CD8-positive, alpha-beta memory T cell (primary cell): ENCODE measurements at places on chromosomes 3 and 15.

DNA sequence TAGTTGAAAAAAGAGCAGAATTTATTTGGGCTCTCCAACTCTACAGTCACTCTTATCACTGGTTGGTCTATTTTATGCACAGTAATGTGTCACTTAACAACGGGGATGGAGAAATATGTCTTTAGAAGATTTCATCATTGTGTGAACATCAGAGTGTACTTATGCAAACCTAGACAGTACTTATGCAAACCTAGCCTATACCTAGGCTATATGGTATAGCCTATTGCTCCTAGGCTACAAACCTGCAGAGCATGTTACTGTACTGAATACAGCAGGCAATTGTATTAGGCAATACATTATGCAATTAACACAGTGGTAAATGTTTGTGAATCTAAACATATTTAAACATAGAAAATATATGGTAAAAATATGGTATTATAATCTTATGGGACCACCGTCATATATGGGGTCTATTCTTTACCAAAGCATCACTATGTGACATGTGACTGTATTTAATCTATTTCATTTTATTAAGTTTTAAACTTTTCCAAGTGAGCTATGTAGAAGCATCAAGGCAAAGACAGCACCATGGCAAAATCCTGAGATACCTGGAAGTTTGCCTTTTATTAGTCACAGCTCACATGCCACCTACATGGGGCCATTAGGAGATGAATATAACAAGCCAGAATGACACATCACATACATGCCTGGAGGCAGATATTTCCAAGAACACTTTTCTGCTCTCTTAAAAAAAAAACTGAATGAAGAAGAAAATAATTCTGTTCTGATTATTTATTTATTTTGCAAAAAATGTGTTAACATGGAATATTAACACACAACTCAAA lies 537.4 kb downstream of the TUSC7 start:
- no peaks in the 10 kb centered on the region for H3K4me1 ChIP-seq
- no peak overlapping the region for H3K4me3 ChIP-seq
- no peaks in the 10 kb centered on the region for H3K27me3 ChIP-seq
- H3K27ac ChIP-seq, result no peak overlapping the region
- no peak for DNase-seq

DNA sequence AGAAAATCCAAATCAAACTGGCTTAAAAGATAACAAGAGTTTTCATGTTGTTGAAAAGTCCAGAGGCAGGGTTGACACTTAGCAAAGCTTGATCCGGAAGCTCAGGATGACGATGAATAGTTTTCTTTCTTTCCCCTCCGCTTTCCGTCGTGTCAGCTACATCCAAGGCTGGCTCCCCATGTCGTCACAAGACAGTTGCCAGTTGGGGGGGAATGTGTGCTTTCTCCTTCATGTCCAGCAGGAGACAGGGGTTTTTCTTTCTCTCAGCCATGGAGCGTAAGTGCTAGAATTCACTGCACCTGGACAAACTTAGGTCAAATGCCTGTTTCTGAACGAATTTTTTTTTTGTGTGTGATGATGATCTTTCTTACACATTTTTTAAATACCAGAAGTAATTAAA lies 273.8 kb upstream of the RGMA start:
- no peaks in the 10 kb centered on the region for H3K36me3 ChIP-seq
- H3K4me3 ChIP-seq, result no peak overlapping the region
- no peak overlapping the region for H3K27ac ChIP-seq
- no peak for DNase-seq

DNA sequence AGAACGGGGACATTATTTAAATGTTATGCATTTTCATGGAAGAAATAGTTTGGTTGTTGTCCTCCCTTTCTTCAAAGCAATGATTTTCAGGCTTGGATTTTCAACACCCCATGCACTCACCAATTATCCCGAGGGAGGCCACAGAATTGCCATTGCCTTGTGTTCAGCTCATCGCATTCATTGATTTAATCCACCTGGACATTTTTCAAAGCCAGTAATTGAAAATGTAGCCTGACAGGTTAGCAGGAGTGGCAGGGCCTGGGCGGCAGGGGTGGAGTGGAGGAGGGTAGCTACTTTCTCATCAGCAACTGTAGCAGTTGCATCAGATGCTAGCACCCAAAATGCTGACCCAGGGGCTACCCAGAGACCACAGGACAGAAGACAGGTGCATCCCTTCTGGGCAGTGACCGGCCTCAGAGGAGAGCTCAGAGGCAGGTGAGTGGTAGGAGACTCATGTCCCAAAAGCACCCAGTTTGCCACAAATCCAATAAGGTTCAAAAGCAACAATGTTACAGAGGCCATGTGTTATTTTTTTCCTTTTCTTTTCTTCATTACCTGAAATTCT lies 242.4 kb downstream of the CD47 start:
- no peaks in the 10 kb centered on the region for H3K36me3 ChIP-seq
- DNase-seq, result no peak
- no peak overlapping the region for H3K27ac ChIP-seq
- H3K4me3 ChIP-seq, result no peak overlapping the region
- no peaks in the 10 kb centered on the region for H3K4me1 ChIP-seq

- no peaks in the 10 kb centered on the region for H3K36me3 ChIP-seq
- H3K27me3 ChIP-seq, result no peaks in the 10 kb centered on the region
- DNase-seq, result no peak
- no peak overlapping the region for H3K27ac ChIP-seq
Measured at GRCh38 chr15:56523521-56523920, 58.6 kb upstream of the MNS1 start.

- DNase-seq, result no peak
- no peaks in the 10 kb centered on the region for H3K36me3 ChIP-seq
- H3K4me3 ChIP-seq, result no peak overlapping the region
- no peaks in the 10 kb centered on the region for H3K27me3 ChIP-seq
Measured at GRCh38 chr15:75045332-75046015, 22.1 kb downstream of the PPCDC start.

GRCh38 chr3:46393011-46393410 lies 13.9 kb downstream of the CCR5AS start:
- H3K4me1 ChIP-seq, result no peaks in the 10 kb centered on the region
- no peak for DNase-seq
- no peaks in the 10 kb centered on the region for H3K36me3 ChIP-seq
- H3K27ac ChIP-seq, result no peak overlapping the region
- no peaks in the 10 kb centered on the region for H3K27me3 ChIP-seq

DNA sequence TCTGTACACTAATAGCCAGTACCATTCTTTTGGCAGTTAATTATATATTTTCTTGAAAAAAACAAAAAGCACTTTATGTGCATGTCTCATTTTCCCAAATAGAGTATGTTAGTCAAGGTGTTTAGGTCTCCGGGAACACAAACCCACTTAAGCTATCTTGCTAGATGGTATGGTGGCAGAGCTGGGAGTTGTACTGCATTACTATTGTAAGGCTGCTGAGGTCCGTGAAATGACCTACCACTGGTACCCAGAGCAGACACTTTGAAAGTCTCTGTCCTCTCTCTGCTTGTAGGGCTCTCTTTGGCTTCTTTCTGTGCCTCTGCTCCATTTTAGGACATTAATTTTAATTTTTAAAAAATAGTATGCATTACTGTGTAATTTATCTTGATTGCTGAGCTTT lies 8.8 kb downstream of the TMOD3 start:
- DNase-seq, result no peak
- peaks cover 68% of the 10 kb centered on the region for H3K4me1 ChIP-seq
- no peaks in the 10 kb centered on the region for H3K27me3 ChIP-seq
- H3K36me3 ChIP-seq, result no peaks in the 10 kb centered on the region
- H3K4me3 ChIP-seq, result no peak overlapping the region

- no peak overlapping the region for H3K4me3 ChIP-seq
- H3K27me3 ChIP-seq, result no peaks in the 10 kb centered on the region
- no peaks in the 10 kb centered on the region for H3K4me1 ChIP-seq
- no peak for DNase-seq
- H3K27ac ChIP-seq, result no peak overlapping the region
Measured at GRCh38 chr15:88874684-88875083, 20.7 kb downstream of the HAPLN3 start.

GRCh38 chr15:62476163-62476562 lies 311.1 kb upstream of the C2CD4B start:
- no peaks in the 10 kb centered on the region for H3K4me1 ChIP-seq
- H3K36me3 ChIP-seq, result no peaks in the 10 kb centered on the region
- H3K27me3 ChIP-seq, result no peaks in the 10 kb centered on the region
- no peak overlapping the region for H3K27ac ChIP-seq

GRCh38 chr3:9395570-9396300 lies 1.7 kb upstream of the SETD5 start:
- peaks cover 35% of the 10 kb centered on the region for H3K36me3 ChIP-seq
- no peaks in the 10 kb centered on the region for H3K27me3 ChIP-seq
- H3K27ac ChIP-seq, result peak overlapping the region; percentile 90

- H3K27ac ChIP-seq, result no peak overlapping the region
- no peaks in the 10 kb centered on the region for H3K27me3 ChIP-seq
- H3K4me3 ChIP-seq, result no peak overlapping the region
- no peak for DNase-seq
Measured at GRCh38 chr15:52428297-52428696, 100.4 kb downstream of the MYO5A start.

- no peak overlapping the region for H3K4me3 ChIP-seq
- H3K4me1 ChIP-seq, result no peaks in the 10 kb centered on the region
- H3K27me3 ChIP-seq, result no peaks in the 10 kb centered on the region
- H3K27ac ChIP-seq, result no peak overlapping the region
Measured at GRCh38 chr15:68979816-68980215, 34.7 kb upstream of the NOX5 start.

- H3K27ac ChIP-seq, result no peak overlapping the region
- H3K27me3 ChIP-seq, result no peaks in the 10 kb centered on the region
- no peaks in the 10 kb centered on the region for H3K4me1 ChIP-seq
- DNase-seq, result no peak
Measured at GRCh38 chr15:68208636-68209240, 3.6 kb upstream of the CALML4 start.

- no peak overlapping the region for H3K27ac ChIP-seq
- H3K4me1 ChIP-seq, result no peaks in the 10 kb centered on the region
- no peaks in the 10 kb centered on the region for H3K36me3 ChIP-seq
- H3K4me3 ChIP-seq, result no peak overlapping the region
- H3K27me3 ChIP-seq, result no peaks in the 10 kb centered on the region
Measured at GRCh38 chr3:108157273-108157672, 65.0 kb downstream of the IFT57 start.

- no peak overlapping the region for H3K4me3 ChIP-seq
- no peaks in the 10 kb centered on the region for H3K36me3 ChIP-seq
- H3K27ac ChIP-seq, result no peak overlapping the region
- no peak for DNase-seq
Measured at GRCh38 chr3:72065872-72066641, 281.1 kb upstream of the PROK2 start.

GRCh38 chr3:113847664-113848461 lies 9.3 kb downstream of the GRAMD1C start:
- no peaks in the 10 kb centered on the region for H3K4me1 ChIP-seq
- no peak overlapping the region for H3K4me3 ChIP-seq
- no peak overlapping the region for H3K27ac ChIP-seq

GRCh38 chr15:59148153-59148833 lies 43.3 kb downstream of the CCNB2 start:
- H3K27ac ChIP-seq, result no peak overlapping the region
- H3K4me3 ChIP-seq, result no peak overlapping the region
- H3K36me3 ChIP-seq, result no peaks in the 10 kb centered on the region
- no peaks in the 10 kb centered on the region for H3K27me3 ChIP-seq
- no peaks in the 10 kb centered on the region for H3K4me1 ChIP-seq
- DNase-seq, result no peak

GRCh38 chr3:23320586-23321570 lies 117.8 kb downstream of the UBE2E2 start:
- H3K4me3 ChIP-seq, result no peak overlapping the region
- no peak overlapping the region for H3K27ac ChIP-seq
- no peak for DNase-seq
- no peaks in the 10 kb centered on the region for H3K36me3 ChIP-seq
- H3K4me1 ChIP-seq, result peaks cover 11% of the 10 kb centered on the region

GRCh38 chr15:50107591-50108408 lies 11.2 kb downstream of the ATP8B4 start:
- DNase-seq, result no peak
- H3K27ac ChIP-seq, result no peak overlapping the region
- no peaks in the 10 kb centered on the region for H3K27me3 ChIP-seq
- H3K4me1 ChIP-seq, result peaks cover 18% of the 10 kb centered on the region
- no peak overlapping the region for H3K4me3 ChIP-seq

DNA sequence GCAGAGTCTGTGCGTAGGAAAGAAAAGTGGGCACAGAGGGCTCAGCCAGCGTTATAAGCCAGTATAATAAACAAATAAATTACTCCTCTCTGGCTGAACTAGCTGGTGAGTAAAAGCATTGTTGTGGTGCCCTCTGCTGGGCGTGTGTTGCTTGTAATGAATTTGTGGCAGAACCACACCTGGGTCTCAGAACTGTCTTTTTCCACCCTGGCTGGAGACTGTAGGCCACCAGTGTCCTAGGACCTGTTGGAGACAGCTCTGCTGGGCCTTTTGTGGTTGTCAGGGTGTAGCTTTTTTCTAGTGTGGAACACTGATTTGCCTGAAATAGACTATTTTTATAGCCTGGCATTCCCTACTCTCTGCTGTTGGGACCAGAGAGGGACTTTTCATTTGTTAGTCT lies 130.5 kb upstream of the EIF1B start:
- H3K27ac ChIP-seq, result no peak overlapping the region
- H3K4me1 ChIP-seq, result no peaks in the 10 kb centered on the region
- peak; percentile 19 for DNase-seq
- H3K4me3 ChIP-seq, result no peak overlapping the region
